NCI-H2029 treated with DMSO at 0.1 percent for 48 hours (cell line): ENCODE measurements at places on chromosomes 4 and X.

DNA sequence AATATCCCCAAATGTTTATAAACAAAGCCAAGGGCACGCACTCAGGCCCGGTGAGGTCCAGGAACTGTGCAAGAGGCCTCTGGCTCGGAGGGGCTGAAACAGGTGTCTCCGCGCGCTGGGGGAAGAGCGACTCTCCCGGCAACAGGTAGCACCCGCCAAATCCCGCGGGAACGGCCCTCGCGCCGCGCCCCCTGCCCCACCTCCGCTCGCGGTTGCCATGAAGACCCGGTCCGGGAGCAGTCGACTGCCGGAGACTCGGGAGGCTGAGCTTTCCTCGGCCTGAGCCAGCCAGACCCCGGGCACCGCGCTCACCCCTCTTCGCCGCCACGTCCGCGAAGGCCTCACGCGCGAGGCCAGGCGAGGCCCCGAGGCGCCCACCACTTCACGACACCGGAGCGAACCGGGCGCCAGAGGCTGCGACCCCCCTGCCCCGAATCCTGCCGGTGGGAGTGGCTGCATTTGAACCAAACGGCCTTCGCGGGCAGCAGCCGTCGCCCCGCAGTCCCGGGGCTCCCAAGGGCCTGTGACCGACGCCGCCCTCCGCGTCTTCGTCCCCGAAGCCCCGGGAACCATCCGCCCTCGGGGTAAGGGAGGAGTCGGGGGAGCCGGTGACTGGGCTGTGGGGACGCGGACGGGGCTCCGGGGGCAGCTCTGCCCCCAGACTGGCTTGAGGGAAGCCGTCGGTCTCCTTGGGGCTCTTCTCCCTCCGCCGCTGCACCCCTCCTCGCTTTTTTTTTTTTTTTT, at the start of gene NSUN7:
Gene NSUN7 (plus strand): TSS at position 239 of the 744 bp plus-strand sequence. CDS start 739 bp downstream, outside the sequence.
- DNase-seq = peak; percentile 83

- no peak for DNase-seq
These were observed 461.2 kb downstream of the KCTD8 start for GRCh38 chr4:43987331-43987944.

DNA sequence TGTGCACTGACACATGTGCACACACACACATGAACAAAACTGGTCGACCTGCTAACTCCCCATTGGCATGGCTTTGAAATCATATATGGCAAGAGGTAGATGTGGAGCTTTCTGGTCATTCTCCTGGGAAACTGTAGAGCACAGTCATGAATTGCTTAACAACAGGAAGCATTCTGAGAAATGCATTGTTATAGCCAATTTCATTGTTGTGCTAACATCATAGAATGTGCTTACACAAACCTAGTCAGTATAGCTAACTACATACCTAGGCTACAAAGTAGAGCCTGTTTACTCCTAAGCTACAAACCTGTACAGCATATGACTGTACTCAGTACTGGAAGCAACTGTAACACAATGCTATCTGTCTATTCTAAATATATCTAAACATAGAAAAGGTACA, 134.2 kb upstream of the SH3RF1 start:
- DNase-seq = no peak

GRCh38 chr4:166680796-166681195, 553.5 kb downstream of the SPOCK3 start:
- no peak for DNase-seq

DNA sequence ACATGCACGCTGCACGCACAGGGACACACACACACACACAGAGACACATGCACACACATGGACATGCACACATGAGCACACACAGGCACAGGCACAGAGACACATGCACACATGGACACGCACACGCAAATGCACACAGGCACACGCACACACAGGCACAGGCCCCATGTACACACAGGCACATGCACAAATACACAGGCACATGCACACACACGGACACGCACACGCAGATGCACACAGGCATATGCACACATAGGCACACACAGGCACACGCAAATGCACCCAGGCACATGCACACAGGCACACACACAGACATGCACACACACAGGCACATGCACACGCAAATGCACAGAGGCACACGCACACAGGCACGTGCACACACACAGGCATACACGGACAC, 30.3 kb upstream of the HTRA3 start:
- no peak for DNase-seq

- DNase-seq = no peak
These were observed 52.9 kb upstream of the HPGDS start for GRCh38 chr4:94395562-94395961.

DNA sequence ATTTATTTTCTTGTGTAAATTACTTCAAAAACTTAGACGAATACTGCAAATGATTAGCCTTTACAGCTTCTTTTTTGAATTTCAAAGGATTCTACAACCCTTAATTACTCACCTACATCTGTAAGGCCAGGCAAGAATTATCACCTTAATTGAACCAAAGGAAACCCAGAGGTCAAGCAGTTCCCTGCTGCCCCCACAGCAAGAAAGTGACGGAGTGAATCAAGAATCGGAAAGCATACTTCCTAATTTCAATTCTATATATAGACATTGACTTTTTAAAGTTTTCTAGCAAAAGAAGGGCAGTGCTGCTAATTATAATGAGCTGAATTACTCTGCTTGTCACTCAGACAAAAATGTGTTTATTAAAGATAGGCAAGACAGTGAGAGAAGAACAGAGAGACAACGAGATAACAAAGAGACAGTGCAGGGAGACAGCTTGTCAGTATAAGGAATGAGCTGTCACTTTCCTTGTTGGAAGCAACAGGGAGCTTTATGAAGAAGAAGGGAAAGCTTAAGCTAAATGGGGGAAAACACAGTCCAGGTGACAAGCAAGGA, 47.5 kb upstream of the SPANXN4 start:
- DNase-seq = no peak

DNA sequence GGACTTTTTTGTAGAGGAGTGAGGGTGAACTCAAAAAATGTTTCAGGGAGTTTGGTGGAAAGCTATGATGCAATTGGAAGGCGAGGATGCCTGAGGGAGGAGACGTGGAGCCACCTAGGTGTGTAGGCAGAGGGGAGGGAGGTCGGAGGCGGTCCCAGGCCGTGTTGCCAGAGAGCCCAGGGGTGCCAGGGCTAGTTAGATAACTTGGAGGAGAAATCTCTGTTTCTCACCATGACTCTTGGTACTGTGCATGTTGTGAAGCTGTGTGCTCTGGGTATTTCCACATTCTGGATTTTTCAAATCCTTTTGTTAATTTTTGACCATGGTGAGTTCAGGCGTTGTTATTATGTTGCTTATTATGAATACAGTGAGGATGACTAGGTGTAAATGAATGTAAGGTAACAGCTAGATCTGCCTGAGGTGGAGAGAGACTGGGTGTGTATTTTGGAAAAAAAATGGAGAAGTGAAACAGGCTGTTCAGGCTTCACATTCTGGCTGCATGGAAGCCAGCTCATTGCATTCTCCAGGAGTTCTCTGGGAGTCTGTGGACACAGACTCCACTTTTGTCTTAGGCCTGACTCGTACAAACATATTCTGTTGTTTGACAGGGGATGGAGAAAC, 4.5 kb downstream of the RAB9A start:
- no peak for DNase-seq

GRCh38 chr4:121011138-121011537, 61.2 kb downstream of the NDNF start:
- DNase-seq = no peak

DNA sequence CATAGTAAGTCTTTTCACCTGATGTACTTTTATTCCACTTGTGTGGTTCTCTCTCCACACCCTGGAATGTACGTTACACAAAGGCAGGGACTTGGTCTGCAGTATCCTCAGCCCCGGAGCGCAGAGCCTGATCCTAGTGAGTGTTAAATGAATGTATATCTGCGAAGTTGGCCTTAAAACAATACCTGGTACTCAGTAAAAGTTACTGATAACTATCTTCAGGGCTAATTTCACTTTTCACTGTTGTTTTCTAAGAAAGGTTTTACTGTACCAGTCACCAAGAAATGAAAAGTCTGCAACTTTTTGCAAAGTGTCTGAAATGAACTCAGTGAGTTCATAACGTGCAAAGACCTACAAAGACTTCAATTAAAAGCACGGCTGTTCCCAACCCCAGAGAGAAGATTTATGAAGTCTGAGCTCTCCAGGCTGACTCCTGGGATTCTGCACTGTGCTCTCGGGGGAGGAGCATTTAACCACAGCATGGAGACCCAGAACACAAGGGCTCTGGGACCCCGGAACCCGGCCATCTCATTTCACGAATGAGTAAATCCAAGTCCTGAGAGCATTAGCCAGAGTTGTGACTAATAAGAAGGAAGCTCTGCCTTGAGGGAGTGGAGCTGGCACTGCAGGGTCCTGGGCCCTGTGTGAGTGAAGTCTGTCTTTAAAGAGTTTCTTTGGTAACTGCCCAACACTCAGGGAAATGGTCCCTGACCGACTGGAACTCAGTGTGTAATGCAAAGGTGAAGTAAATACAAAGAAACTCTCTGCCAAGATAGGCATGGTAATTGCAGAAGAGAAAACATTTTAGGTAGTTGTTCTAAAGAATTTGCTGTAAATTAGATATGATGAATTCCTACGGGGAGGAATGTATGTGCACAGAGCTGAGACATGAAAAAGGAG, 165.8 kb downstream of the NSUN7 start:
- DNase-seq = no peak

DNA sequence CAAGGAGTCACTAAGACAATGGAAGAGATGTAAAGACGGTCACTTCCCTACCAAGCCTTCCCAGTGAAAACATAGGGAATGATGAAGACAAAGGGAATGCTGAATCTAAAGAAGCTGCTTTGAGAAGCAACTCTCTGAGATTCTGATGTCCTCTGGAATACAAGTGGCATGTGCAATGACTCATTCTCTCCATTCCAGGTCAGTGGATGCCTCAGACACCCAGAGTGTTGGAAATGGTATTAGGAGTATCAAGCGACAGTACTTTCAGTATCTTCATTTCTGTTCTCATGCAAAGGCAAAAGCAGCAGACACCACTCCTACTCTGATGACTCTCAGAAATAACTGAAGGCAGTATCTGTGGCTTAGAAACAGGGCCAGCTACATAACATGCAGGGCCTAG, 102.6 kb downstream of the FSTL5 start:
- no peak for DNase-seq

DNA sequence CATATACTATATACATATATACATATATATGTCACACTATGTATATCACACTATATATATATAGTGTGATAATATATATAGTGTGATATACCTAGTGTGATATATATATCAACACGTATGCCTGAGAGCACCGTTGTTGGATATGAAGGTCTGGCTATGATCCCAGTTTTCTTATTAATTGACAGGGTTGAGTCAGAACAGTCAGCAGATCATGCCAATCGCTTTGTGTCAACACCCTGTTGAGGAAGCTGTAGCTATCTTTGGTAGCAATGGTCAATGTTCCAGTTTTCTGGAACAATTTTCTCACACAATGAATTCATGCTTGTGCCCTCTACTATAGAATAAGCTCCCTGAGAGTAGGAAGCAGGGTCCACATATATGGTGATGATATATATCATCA, 496.0 kb upstream of the AGA start:
- DNase-seq = no peak

DNA sequence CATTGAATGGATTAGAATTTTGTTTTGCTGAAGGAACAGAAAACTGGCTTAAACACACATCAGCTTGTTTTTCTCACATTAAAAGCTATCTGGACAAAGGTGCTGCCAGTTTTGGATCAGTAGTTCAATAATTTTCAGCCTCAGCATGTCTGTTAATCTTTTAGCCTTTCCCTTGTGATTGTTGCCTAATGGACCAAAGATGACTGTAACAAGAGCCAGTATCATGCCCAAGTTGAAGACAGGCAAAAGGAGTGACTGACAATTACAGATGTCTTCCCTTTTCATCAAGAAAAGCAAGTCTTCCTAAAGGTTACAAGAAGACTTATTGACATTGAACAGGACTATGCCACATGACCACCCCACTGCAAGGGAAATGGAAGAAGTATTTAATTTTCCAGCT, 419.7 kb downstream of the MAPK10 start:
- DNase-seq = no peak

DNA sequence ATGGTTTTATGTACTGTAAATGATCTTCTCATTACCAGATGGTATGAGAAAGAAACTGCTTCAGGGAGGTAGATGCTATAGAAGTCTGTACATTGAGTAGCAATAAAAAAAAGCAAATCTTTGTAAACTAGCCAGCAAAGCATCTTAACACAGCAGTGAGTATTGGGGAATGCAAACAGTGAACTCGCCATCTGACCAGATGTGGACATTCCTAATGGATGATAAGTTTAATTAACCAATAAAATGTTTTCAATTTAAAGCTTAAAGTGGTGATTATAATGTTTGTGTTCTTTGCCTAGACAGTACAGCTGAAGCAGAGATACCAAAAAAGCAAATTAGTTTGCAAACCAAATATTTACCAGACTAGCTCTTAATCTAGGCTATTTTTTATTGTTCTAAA, 1144.2 kb downstream of the FAT4 start:
- DNase-seq = no peak

DNA sequence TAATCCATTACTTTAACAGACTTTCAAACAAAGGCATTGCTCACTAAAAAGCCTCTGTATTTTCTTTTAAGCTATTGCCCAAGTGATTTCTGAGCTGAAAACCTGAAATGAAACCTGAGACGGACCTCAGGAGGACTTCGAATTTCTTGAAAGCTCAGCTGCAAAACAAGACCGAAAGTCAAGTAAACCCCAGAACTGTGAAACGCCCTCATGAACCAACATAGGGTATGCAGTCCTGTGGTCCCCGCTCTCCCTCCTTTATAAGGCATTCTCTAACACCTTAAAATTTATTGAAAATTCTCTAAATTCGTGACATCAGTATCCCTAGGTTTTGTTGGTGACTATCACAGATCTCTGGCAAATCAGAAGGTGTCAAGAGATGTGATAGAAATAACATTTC, 91.8 kb downstream of the SHISA3 start:
- no peak for DNase-seq

DNA sequence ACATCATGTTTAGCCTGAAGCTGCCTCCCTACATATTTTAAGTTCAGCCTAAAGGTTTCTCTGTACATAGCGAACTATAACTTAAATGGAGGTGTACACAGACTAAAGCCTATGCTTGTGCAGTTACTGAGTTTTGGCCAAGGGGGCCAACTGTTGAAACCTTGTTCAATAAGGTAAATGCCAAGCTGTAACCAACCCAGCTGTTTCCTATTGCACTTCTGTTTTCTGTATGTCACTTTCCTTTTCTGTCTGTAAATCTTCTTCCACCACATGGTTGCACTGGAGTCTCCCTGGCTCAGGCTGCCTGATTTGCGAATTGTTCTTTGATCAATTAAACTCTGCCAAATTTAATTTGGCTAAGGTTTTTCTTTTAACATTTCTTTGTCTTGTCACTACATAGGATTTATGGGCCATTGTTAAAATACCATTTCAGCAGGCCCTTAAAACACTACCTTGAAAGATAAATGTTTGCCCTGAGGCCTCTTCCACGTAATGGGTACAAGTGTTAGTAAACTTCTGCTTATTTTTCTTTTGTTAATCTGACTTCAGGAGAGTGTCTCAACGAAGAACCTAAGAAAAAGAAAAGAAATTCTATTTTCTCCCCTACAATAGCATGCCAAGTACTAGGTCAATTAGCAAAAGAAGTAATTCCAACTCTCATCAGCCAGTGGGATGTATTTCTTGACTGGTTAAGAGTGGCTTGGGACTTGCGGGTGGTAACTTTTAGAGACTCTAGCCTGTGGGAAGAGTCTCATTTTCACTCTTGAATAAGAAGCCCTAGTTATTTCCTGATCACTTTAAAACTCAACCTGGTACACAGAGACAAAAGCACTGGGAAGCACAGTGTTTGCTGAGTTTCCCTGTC, 45.7 kb upstream of the PRSS12 start:
- DNase-seq = no peak

- DNase-seq = no peak
These were observed 98.7 kb upstream of the SLC4A4 start for GRCh38 chr4:71240094-71240493.

- no peak for DNase-seq
These were observed 246.3 kb downstream of the PPP3CA start for GRCh38 chr4:101101072-101101471.
